ENCODE measurements at places on chromosomes 2 and 18.

DNA sequence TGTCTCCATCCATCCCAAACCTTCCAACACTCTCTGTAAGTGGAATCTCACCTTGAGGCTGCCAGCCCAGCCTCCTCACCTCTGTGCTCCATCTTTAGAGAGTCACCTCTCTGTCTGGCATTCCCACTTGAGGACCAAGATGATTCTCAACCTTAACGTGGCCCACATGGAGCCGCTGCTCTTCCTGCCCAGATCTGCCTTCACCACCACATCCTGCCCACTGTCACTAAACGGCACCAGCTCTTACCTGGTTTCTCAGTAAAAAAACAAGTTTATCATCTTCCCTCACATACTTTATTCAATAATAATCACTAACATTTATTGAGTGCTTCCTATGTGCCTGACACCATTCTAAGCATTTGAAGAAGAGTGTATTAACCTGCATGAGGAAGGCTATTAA is 80.4 kb downstream of the NEDD4L start:
- DNase-seq, result no peak

DNA sequence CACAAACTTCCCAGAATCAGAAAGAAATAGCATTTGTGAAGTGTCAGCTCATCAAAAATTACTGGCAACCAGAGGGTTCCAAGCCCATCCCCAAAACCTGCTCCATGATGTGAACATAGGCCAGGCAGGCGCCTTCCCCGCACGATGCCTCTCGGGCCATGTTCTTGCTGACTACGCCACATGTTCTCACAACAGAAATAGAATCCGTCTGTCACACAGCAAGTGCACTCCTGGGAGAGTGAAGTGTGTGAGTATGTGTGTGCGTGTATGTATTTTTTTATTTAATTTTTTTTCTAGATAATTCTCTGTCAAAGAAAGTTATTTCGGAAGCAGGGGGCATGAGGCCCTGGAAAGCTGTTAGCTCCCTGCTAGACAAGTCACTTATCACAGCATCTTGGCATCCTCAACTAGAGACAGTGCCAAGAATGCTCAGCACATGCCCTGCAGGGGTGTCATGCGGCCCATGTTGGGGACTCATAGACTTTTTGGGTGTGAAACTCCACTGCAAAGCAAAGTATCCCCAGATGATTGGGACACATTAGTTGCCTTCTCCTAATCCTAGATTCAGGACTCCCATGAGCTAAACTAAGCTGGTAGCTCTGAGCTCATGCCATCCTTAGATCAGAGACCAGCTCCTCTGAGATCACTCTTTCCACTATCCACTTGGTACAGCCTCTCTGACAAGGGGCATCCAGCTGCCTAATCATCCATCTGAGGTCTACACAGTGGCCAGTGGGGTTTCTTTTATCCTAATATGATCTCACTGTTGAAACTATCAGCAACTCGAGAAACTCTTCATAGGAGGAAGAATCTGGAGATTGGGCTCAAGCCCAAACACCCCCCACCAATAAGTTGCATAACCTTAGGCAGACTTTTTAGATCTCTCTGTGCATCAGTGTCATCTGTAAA is 53.2 kb upstream of the CYRIA start:
- DNase-seq, result no peak

DNA sequence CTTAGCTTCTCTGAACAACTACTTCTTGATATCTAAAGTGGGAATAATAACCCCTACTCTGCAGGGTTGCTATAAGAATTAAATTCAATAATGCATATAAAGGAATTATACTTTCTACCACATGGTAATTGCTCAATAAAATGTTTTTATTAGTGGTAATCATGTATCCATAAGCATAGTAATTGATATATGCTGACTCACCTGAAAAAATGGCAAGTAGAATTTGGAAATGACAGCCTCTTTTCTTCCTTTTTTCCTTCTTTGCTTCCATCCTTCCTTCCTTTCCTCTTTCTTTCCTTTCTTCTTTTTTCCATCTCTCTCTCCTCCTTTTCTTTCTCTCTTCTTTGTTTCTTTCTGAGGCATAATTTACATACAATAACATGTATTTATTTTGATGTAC is 65.3 kb downstream of the DPP10 start:
- DNase-seq, result no peak

- DNase-seq, result no peak
These were observed 1130.7 kb upstream of the FAM98A start for GRCh38 chr2:34729845-34730244.

DNA sequence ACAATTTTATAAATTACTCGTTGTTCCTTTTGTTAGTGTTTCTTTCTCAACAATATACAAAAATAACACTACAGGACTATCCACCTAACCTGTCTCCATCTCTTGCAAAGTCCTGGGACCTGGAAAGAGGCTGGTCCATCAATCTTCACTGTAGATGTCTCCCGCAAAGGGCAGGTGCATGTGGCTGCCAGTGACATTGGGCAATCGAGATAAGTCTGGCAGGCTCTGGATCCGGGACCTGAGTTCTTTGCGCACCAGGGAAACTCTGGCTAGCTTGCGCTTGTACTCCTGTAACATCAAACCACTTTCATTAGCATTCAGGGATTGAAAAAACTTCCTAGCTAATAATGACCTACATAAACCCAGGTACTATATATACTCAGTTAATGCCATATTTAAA is 20.5 kb downstream of the RMP24 start:
- no peak for DNase-seq

GRCh38 chr2:38497670-38498037 is 105.1 kb downstream of the HNRNPLL start:
- DNase-seq, result no peak

Measured in stimulated activated CD4-positive, alpha-beta T cell treated with anti-CD3 and anti-CD28 coated beads, Interleukin-1b, Interleukin-23, amount 100 ng/mL, for 24 hours (primary cell).